ENCODE measurements at places on chromosomes 1 and 21.

DNA sequence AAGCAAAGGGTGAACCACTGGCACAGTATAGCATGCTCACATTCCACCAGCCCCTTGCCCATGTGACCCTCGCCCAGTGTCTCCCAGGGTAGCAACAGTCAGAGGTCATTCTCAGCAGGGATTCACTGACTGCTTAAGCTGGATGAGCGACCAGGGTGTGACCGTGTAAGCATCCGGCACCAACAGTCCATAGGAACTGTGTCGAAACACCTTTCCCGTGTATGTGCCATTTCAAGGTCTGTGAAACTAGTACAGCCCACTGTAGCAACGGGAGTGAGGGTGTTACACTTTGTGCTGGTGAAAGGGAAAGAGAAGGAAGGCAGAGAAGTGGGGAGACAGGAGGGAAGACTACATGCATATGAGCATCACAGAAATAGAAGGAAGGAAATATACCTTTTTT lies 10.8 kb downstream of the PIK3C2B start:
- no peaks in the 10 kb centered on the region for H3K27me3 ChIP-seq
- peaks cover 9% of the 10 kb centered on the region for H3K36me3 ChIP-seq
- no peak for DNase-seq
- H3K27ac ChIP-seq = no peak overlapping the region

DNA sequence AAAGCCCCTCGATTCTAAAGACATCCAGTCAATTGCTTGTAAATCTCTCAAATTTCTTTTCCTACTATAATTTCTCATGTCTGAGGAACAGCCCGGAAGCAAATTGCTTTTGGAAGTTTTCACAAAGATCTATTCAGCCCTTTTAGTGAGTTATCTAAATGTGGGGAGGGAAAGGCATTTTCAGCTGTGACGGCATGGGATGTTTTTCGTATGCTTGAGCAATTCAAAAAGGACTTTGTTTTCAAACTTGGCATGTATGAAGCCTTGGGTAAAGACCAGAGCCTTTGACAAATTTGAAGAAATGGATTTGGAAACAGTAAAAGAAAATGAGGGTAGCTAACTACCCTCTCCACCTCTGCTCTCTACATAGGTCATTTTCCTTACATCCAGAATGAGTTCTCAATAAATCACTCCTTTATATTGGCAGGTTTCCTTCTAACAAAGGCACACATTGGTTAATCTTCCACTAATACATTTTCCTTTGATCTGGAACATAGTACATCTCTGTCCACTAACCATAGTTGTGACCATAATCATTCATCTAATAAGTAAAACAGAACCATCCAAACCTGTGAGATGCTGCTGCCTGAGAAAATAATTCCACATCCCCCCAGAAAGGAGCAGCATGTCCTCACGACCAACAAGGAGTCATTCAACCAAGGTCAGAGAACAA lies 66.1 kb upstream of the ADAM30 start:
- DNase-seq = no peak
- H3K36me3 ChIP-seq = no peaks in the 10 kb centered on the region
- H3K27me3 ChIP-seq = no peaks in the 10 kb centered on the region
- no peak overlapping the region for H3K4me3 ChIP-seq
- H3K27ac ChIP-seq = no peak overlapping the region

DNA sequence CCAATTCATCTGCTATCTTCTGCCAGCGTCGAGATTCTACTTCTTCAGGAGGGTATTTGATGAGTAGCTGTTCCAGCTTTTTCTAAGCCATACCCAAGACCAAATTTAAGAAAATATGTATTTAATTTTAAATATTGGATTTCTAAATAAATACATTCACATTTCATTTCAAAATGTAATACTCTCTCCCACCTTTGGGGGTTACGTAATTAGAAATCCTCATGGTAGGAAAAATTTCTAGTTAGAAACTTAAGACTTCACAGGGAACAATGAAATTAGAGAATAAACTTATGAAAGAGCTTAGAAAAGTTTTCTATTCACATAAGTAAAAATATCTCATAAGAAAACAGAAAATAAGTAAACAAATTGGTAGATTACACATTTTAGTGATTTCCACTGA lies 102.9 kb downstream of the ZZZ3 start:
- peaks cover 8% of the 10 kb centered on the region for H3K36me3 ChIP-seq
- no peaks in the 10 kb centered on the region for H3K27me3 ChIP-seq
- H3K4me3 ChIP-seq = no peak overlapping the region
- H3K27ac ChIP-seq = no peak overlapping the region

DNA sequence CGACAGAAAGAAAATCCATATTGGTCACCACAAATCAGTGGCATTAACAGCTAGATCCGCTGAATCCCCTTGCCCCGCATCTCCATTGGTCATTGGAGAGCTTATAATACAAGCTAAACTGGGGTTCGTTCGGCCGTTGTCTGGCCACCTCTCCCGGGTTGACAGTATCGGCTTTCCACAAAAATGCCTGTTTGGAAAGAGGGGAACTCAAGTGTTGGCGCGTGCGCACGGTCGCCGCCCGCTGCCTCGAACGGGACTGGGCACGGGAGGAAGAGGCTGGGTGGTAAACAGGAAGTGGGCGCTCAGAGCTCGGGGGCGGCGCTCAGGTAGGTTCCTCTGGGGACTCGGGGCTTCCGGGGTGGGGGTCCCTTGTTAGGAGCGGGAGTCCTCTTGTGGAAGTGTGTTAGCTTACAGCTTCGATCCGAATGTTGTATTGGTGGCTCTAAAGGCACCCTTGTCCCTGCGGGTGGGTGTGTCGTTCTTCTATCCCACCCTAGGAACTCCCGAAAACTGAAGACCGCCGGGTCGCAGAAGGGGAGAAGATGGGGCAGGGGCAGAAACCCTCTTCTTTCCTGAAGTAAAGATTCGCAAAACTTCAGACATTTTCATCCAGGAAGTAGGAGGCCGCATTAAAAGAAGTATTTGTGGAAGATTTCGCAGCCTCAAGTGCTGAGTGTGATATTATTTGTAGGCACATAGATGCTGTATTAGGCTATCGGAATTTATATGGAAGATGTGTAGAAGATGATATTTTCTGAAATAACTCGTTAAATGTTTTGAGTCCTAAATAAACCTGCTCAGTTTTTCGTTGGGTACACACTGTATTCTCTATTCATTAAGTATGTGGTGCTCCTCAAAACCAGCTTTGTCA lies 962 bp downstream of the BROX start:
- DNase-seq = peak; percentile 83
- peak overlapping the region; percentile 98 for H3K27ac ChIP-seq
- H3K4me1 ChIP-seq = peaks cover 15% of the 10 kb centered on the region
- H3K27me3 ChIP-seq = no peaks in the 10 kb centered on the region

- no peak overlapping the region for H3K4me3 ChIP-seq
- no peak overlapping the region for H3K27ac ChIP-seq
- no peaks in the 10 kb centered on the region for H3K36me3 ChIP-seq
- H3K4me1 ChIP-seq = no peaks in the 10 kb centered on the region
- DNase-seq = no peak
Measured at GRCh38 chr1:190273161-190273560, 204.5 kb downstream of the BRINP3 start.

GRCh38 chr1:154334079-154335024 lies 9.0 kb downstream of the ATP8B2 start:
- H3K27me3 ChIP-seq = no peaks in the 10 kb centered on the region
- H3K4me3 ChIP-seq = no peak overlapping the region
- H3K27ac ChIP-seq = peak overlapping the region; percentile 66
- DNase-seq = no peak
- H3K4me1 ChIP-seq = no peaks in the 10 kb centered on the region

DNA sequence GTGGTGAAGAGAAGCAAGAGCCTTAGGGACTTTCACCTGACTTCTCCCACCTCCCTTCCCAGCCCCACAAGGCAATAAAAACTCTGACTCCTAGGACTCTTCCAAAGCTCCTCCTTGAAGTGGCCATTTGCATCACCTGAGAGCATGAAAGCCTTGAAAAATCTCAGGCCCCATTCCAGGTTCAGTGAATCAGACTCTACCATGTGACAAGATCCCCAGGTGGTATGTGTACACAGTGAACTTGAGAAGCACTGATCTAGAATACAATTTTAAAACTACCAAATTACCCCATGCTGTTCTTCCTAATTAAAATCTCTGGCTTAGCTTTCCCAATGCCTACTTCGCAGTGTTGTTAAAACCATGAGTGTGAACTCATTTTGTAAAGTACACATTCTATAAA lies 195.1 kb upstream of the SAMSN1 start:
- DNase-seq = no peak
- H3K36me3 ChIP-seq = no peaks in the 10 kb centered on the region
- no peak overlapping the region for H3K4me3 ChIP-seq
- H3K4me1 ChIP-seq = no peaks in the 10 kb centered on the region

GRCh38 chr1:54967372-54967771 lies 13.1 kb upstream of the TMEM61 start:
- DNase-seq = no peak
- H3K36me3 ChIP-seq = no peaks in the 10 kb centered on the region
- no peak overlapping the region for H3K4me3 ChIP-seq

DNA sequence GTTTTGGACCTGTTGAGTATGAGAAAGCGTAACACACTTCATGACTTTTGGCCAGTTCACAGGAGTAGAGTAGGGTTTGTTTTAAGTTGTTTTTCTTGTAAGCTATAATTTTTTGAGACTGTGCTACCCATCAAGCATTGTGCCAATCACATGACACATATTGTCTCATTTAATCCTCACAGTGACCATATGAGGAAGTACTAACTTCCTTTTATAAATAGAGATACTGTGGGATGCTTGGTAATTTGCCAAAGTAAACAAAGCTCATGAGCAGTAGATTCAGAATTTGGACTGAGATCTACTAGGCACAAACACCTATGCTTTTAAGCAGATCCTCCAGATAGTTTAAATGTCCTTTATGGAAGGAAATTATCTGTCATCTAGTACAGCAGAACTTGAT lies 178.3 kb downstream of the CACNA1E start:
- H3K4me1 ChIP-seq = no peaks in the 10 kb centered on the region
- DNase-seq = no peak
- no peak overlapping the region for H3K27ac ChIP-seq
- no peak overlapping the region for H3K4me3 ChIP-seq

DNA sequence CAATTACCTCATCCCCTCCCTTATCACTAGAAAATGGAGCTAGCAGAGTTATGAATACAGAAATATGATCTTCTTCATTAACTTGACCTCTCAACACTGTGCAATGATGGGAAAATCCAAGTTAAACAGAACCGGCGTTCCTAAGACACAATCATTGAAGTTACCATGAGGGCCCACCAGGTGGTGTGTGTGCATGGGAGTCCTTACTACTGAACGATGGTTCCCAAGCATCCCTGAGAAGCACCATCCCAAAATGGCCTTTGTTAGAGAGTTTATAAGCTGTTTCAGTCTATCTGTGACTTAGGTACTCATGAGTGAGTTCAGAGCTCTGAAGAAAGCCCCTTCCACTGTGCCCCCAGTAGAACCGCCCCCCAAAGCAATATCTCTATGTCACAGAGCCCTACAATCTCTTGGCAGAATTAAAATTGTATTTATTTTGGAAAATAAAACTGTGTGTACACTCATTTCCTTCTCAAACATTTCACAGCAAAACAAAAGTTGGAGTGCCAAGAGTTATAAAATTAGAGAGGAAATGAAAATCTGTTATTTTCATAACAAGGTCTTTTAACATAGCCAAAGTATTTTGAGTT lies 56.8 kb downstream of the PLD5 start:
- no peaks in the 10 kb centered on the region for H3K36me3 ChIP-seq
- H3K27ac ChIP-seq = no peak overlapping the region
- no peaks in the 10 kb centered on the region for H3K27me3 ChIP-seq
- DNase-seq = no peak

GRCh38 chr1:82759035-82759434 lies 958.3 kb downstream of the ADGRL2 start:
- no peaks in the 10 kb centered on the region for H3K36me3 ChIP-seq
- no peak overlapping the region for H3K27ac ChIP-seq
- H3K27me3 ChIP-seq = no peaks in the 10 kb centered on the region
- no peak for DNase-seq

- H3K27me3 ChIP-seq = no peaks in the 10 kb centered on the region
Measured at GRCh38 chr1:22875241-22875640, 97.4 kb downstream of the LACTBL1 start.

- H3K4me1 ChIP-seq = no peaks in the 10 kb centered on the region
- H3K4me3 ChIP-seq = no peak overlapping the region
- no peak overlapping the region for H3K27ac ChIP-seq
- no peaks in the 10 kb centered on the region for H3K27me3 ChIP-seq
- DNase-seq = no peak
Measured at GRCh38 chr1:19695772-19696171, 31.1 kb downstream of the HTR6 start.

DNA sequence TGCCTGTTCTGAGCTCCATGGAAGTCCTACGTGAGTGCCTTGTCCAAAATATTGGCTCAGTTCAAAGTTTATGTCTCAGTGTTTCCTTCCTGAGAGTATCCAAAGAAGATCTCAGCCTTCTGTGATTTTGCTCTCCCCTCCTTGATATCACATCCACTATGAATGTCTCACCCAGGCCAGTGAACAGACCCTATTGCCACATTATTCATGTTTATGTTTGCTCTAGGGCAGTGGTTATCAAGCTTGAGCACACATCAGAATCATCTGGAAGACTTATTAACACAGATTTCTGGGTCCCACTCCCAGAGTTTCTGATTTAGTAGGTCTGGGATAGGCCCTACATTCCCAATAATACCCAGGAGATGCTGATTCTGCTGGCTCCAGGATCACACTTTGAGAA lies 145.0 kb upstream of the FGGY start:
- no peaks in the 10 kb centered on the region for H3K36me3 ChIP-seq
- H3K27ac ChIP-seq = no peak overlapping the region
- peaks cover 37% of the 10 kb centered on the region for H3K4me1 ChIP-seq
- H3K4me3 ChIP-seq = no peak overlapping the region

DNA sequence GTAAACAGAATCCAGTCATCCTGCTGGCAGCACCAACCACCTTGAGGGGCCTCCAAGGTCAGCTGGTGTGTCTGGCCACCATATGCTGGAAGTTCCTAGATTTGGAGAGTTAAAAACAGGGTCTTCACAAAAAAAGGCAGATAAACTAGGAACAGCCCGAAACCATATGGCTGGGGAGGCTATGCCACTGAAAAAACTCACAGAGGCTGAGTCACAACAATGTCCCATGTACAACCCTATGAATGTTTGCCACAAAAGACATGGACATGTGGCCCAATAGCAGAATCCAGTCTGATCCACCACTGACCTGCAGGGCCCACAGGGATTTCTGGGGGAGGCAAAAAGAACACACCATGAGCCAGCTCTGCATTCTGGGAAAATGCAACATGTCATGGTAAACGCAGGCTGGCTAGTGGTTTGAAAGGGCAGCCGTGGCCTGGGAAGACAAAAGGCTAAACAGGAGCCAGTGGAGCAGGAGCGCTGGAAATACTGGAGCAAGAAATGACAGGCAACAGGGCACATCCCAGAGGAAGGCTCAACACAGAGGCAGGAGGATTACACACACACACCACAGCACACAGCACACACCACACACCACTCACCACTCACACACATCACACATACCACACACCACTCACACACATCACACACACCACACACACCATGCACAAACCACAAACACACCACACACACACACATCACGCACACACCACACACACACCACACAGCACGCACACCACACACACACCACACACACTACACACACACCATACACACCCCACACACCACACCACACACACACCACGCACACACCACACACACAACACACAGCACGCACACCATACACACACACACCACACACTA lies 55.4 kb downstream of the HSF2BP start:
- no peaks in the 10 kb centered on the region for H3K4me1 ChIP-seq
- no peak for DNase-seq
- H3K4me3 ChIP-seq = no peak overlapping the region
- no peaks in the 10 kb centered on the region for H3K36me3 ChIP-seq
- H3K27ac ChIP-seq = peak overlapping the region; percentile 5
- no peaks in the 10 kb centered on the region for H3K27me3 ChIP-seq

GRCh38 chr1:48697066-48697707 lies 79.5 kb downstream of the BEND5 start:
- no peak overlapping the region for H3K4me3 ChIP-seq
- no peak overlapping the region for H3K27ac ChIP-seq
- DNase-seq = no peak
- no peaks in the 10 kb centered on the region for H3K36me3 ChIP-seq

Measured in esophagus squamous epithelium (tissue), 5 donors.